ENCODE measurements at places on chromosomes 4 and X. TPM values are rescaled to one million over a fixed set of nuclear protein-coding genes. Genes with fewer than 3 reads are reported as not detected.

The CXCL9 gene
- not detected for total RNA-seq

GRCh38 chr4:182143086-182143821, 99.9 kb upstream of the TENM3 start:
- no peak for DNase-seq

GRCh38 chr4:48947731-48948130, 38.3 kb upstream of the CWH43 start:
- no peak for DNase-seq

The HMGN5 gene
- 0.29 TPM for total RNA-seq

DNA sequence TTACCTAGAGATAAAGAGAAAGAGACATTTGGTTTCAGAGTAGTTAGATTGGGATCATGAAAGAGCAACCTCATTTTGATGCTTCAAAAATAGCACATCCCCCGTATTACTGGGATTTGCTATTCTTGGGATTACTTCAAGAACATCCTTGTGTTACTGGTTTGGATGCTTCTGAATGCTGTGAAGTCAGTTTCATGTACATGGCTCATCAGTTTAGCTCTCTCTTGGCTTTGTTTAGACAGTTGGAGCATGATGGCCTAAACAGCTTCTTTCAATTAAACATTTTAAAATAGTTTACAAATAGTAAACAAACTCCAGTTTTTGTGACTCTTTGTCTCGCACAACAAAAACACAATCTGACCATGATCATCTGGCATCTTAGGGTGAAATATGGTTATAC, 23.9 kb downstream of the HTT start:
- no peak for DNase-seq

The RADX gene
- not detected for total RNA-seq

The PABPC4L gene
- 2.0 TPM for total RNA-seq

DNA sequence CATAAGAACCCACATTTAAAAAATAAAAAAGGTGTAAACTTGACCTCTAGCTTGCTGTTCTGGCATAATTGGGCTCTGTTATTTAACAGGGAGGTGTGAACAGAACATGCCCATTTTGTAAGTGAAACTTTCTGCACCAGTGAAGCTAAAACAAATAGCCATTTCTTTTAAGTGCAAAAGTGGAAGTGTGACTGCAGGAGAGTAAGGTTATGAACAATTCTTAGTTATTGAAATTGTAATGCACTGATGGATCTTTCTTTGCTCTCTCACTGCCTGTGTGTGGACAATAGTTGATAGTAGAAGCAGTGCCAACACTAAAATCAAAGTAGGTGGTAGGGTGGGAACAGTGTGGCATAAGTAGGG, 12.6 kb downstream of the P2RY10 start:
- DNase-seq: no peak

The DIPK2B gene
- total RNA-seq: 266 TPM

The ZIC3 gene
- not detected for total RNA-seq

GRCh38 chrX:13078739-13079444, 34.5 kb upstream of the FAM9C start:
- DNase-seq: no peak

The CRLF2 gene
- total RNA-seq: not detected
